ENCODE measurements at places on chromosomes 16 and 17. TPM values are rescaled to one million over a fixed set of nuclear protein-coding genes. Genes with fewer than 3 reads are reported as not detected.

The TRAPPC2L gene
- 35.8 TPM for total RNA-seq

The LRRC36 gene
- 9.5 TPM for total RNA-seq

The VKORC1 gene
- total RNA-seq, result 55.6 TPM

The MGAT5B gene
- total RNA-seq, result 29.8 TPM

The CAVIN1 gene
- 10.6 TPM for total RNA-seq

The PHF23 gene
- 28.6 TPM for total RNA-seq

The NPTX1 gene
- total RNA-seq, result 6.7 TPM

The SMIM5 gene
- 1.4 TPM for total RNA-seq

The SKAP1 gene
- total RNA-seq, result 0.92 TPM

The FASN gene
- 119 TPM for total RNA-seq

The IGF2BP1 gene
- 2.8 TPM for total RNA-seq

The CACNG5 gene
- 12.2 TPM for total RNA-seq

The RUNDC1 gene
- total RNA-seq, result 21.2 TPM

The TMEM235 gene
- total RNA-seq, result not detected

The NPIPB9 gene
- total RNA-seq, result 4.6 TPM

The TIMP2 gene
- total RNA-seq, result 94.6 TPM

The TVP23B gene
- 42.4 TPM for total RNA-seq

The TP53TG3D gene
- 0.92 TPM for total RNA-seq

The IRX5 gene
- 3.5 TPM for total RNA-seq

The MYH2 gene
- total RNA-seq, result under 0.01 TPM

The GP2 gene
- not detected for total RNA-seq

The TSPOAP1 gene
- 54.0 TPM for total RNA-seq

The NPIPB13 gene
- total RNA-seq, result 2.5 TPM

The VMO1 gene
- 0.69 TPM for total RNA-seq

The WNT3 gene
- total RNA-seq, result 10.4 TPM

The MT1E gene
- 9.9 TPM for total RNA-seq

The SLC6A2 gene
- not detected for total RNA-seq

The MRPL12 gene
- 8.5 TPM for total RNA-seq

The CHST5 gene
- total RNA-seq, result 0.92 TPM

The HOXB8 gene
- total RNA-seq, result not detected

The OR2C1 gene
- total RNA-seq, result 0.46 TPM

The KRTAP9-2 gene
- total RNA-seq, result not detected

The ARL17A gene
- total RNA-seq, result 16.6 TPM

The DDX5 gene
- total RNA-seq, result 354 TPM
